ENCODE measurements at places on chromosomes 4 and X.

DNA sequence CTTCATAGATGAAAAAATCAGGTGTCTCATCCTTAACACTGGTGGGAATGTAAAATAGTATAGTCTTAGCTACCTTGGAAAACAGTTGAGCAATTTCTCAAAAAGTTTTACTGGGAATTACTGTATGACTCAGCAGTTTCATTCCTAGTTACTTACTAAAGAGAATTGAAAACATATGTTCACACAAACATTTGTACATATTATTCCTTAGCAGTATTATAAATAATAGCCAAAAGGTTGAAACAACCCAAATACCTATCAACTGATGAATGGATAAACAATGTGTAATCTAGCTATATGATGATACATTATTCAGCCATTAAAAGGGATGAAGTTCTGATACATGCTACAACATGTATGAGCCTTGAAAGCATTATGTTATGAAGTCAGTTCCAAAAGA, 41.7 kb downstream of the RBM46 start:
- no peak for DNase-seq

GRCh38 chr4:46123913-46124755, at the start of gene GABRG1:
Gene GABRG1, minus strand, starts transcription at chr4:46124054. Its CDS starts 141 bp downstream, at chr4:46123913.
- DNase-seq, result no peak

DNA sequence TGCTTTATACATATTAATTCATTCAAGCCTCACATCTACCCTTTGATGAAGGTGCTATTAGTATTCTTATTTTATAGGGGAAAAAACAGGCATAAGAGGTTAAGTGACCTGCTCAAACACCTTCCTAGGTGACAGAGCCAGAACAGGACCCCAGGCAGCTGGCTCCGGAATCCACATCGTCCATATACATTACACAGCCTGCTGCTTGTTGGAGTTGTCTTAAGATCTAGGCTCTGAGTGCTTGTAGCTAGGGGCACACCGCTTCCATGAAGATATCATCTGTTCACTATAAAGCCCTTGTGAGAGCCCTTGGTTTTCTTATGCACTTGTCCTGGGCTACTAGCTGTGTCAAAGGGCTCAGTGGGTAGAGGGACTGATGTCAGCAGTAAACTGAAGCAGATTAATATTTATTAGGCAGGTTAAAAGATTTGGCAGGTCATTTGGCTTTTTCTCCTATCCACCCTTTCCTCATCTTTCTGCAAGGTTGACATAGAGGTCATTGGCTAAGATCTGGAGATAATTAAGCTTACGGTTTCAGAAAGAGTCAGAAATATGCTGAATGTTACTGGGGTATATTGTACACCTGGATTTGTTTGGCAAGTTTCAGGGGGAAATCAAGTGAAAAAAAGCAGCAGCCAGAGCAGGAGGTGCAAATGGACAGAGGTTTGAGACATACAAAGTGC, 195.4 kb downstream of the SOWAHB start:
- no peak for DNase-seq

GRCh38 chr4:60019180-60019579, 1180.9 kb upstream of the ADGRL3 start:
- DNase-seq, result no peak

GRCh38 chr4:13137390-13137789, 346.8 kb downstream of the RAB28 start:
- no peak for DNase-seq
